ENCODE measurements at places on chromosomes 7 and 10.

DNA sequence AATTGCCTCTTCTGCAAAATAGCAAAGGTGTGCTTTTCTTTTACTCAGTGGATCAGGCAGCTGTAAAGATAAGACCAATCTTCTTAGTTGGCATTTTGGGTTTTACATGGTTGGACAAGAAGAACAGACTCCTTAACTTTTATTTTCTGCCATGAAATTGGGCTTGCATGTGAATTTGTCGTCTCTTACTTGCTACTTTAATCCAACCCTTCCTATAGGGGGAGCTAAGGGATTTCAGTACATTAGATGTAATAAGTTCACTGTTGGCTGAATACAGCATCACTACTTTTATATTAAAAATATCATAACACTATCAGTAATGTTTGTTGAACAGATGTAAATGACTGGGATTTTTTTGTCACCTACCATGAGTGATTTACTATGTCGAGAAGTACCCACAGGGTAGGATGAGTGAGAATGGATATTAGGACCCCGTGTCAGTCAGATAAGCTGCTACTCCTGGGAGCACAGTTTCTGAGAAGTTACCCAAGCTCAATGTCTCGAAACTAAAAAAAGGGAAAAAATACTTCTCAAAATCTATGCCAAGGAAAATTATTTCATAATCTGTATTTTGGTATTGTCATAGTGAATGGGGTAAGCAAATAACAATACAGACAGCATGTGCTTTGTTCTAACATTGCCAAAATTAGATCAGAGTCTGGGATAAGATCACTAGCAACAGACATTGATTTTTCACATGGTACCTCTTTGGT, 127.4 kb upstream of the AGR3 start:
- H3K27ac ChIP-seq: peak overlapping the region; percentile 11
- DNase-seq: no peak
- H3K4me1 ChIP-seq: peaks cover 6% of the 10 kb centered on the region
- H3K36me3 ChIP-seq: no peaks in the 10 kb centered on the region
- no peak overlapping the region for H3K4me3 ChIP-seq

GRCh38 chr7:69285854-69286253, 312.4 kb upstream of the AUTS2 start:
- peaks cover 13% of the 10 kb centered on the region for H3K4me1 ChIP-seq
- H3K27me3 ChIP-seq: no peaks in the 10 kb centered on the region
- no peak overlapping the region for H3K27ac ChIP-seq
- no peak for DNase-seq
- no peak overlapping the region for H3K4me3 ChIP-seq

DNA sequence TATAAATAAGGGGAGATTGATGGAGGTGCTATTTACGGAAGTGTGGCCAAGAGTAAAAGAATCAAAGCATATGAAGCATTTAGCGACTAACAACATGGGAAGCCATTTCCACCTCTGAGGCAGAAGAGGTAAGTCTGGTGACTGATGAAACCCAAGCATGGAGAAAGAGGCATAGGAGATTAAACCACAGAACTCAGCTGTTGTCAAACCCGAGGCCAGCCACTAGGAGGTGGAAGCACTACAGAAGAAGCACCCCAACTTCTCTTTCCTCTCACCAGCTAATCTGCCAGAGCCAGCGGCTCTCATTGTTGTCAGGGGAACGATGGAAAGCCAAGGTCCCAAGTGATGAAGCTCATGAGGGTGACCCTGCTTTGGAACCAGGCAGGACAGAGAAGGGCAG, 19.6 kb upstream of the CNTNAP2 start:
- no peak overlapping the region for H3K4me3 ChIP-seq
- H3K4me1 ChIP-seq: no peaks in the 10 kb centered on the region
- DNase-seq: no peak
- H3K27ac ChIP-seq: no peak overlapping the region
- H3K36me3 ChIP-seq: no peaks in the 10 kb centered on the region
- no peaks in the 10 kb centered on the region for H3K27me3 ChIP-seq

DNA sequence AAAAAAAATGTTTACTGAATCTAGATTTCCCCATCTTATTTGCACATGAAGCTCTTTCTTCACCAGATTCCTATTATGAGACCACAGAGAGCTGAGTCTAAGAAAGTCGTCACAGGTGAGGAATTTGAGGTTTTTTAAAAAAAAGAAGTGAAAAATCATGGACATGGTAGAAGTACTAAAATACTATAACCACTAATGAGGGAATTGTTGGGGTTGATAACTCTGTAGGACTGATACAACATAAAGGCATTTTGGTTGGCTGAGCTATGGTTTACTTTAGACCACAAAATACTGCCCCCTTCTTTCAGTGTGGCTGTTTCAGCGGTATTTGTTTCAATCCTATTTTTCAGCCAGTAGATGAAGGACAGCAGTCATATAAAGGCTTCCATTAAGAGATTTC, 1111.3 kb downstream of the TYW1 start:
- no peaks in the 10 kb centered on the region for H3K4me1 ChIP-seq
- H3K27ac ChIP-seq: no peak overlapping the region
- H3K4me3 ChIP-seq: no peak overlapping the region

GRCh38 chr7:1603346-1604225, 33.8 kb upstream of the PSMG3 start:
- H3K27ac ChIP-seq: no peak overlapping the region
- no peak overlapping the region for H3K4me3 ChIP-seq
- no peak for DNase-seq
- no peaks in the 10 kb centered on the region for H3K4me1 ChIP-seq
- no peaks in the 10 kb centered on the region for H3K36me3 ChIP-seq

DNA sequence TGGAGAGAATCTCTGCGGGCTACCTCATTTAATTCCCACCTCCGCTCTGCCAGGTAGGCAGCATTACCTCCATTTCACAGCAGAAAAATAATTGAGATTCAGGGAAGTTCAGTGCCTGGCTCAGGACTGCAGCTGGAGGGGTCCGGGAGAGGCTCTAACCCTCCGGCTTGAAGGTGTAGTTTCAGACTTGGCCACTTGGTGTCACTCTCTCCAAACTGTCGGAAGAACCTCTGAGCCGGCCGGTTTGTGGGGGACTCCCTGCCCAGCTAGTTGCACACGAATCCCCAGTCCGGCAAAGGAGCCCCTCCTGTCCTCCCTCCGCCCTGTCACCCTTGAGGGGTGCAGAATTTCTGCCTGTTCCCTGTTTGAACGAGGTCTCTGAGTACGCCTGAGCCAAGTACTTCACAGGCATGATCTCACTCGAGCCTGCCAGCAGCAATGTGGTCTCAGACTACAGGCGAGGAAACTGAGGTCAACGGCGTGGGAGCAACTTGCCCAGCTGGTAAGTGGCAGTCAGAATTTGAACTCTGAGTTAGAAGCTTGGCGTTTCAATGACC, 144.7 kb upstream of the ZNF716 start:
- no peak for DNase-seq
- H3K27ac ChIP-seq: no peak overlapping the region
- no peaks in the 10 kb centered on the region for H3K27me3 ChIP-seq
- no peaks in the 10 kb centered on the region for H3K36me3 ChIP-seq
- no peaks in the 10 kb centered on the region for H3K4me1 ChIP-seq

DNA sequence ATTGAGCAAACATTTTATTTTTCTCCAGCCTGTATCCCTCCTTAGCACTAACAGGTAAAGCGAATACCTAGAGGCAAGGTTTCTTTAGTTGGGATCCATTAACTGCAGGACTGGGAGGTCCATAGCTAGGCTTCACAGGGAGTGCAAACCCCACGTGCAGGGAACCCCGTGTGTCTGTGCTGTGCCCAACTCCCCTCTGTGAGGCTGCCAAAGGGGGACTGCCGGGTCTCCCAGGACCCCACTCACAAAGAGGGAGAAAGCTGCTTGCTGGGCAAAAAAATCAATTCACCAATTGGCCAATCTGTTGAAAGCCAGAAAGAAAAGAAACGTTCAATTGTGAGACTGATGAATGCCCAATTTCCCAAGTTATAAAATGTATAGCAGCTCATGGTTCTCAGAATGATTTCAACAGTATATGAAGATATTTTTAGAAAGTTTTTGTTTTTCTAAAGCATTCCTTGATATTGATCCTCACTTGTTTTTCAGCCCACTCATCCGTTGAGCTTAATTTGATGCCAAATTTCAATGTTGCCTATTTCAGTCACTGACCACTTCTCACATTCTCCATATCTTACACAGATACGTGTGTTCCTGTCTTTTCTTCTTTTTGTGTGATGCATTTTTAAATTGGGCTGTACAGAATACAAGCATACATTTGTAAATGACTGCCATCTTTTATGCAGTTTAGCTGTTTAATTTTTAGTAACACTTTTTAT, 202.7 kb upstream of the PRSS58 start:
- H3K4me3 ChIP-seq: no peak overlapping the region
- H3K4me1 ChIP-seq: no peaks in the 10 kb centered on the region
- no peaks in the 10 kb centered on the region for H3K27me3 ChIP-seq
- H3K36me3 ChIP-seq: no peaks in the 10 kb centered on the region
- no peak overlapping the region for H3K27ac ChIP-seq

GRCh38 chr10:106661767-106662140, 502.8 kb downstream of the SORCS1 start:
- no peak overlapping the region for H3K4me3 ChIP-seq
- no peak for DNase-seq
- no peaks in the 10 kb centered on the region for H3K4me1 ChIP-seq
- no peaks in the 10 kb centered on the region for H3K36me3 ChIP-seq
- no peak overlapping the region for H3K27ac ChIP-seq

- DNase-seq: no peak
- no peaks in the 10 kb centered on the region for H3K27me3 ChIP-seq
- H3K36me3 ChIP-seq: no peaks in the 10 kb centered on the region
- H3K4me3 ChIP-seq: no peak overlapping the region
Measured at GRCh38 chr7:98112077-98112476, 5.4 kb downstream of the LMTK2 start.

DNA sequence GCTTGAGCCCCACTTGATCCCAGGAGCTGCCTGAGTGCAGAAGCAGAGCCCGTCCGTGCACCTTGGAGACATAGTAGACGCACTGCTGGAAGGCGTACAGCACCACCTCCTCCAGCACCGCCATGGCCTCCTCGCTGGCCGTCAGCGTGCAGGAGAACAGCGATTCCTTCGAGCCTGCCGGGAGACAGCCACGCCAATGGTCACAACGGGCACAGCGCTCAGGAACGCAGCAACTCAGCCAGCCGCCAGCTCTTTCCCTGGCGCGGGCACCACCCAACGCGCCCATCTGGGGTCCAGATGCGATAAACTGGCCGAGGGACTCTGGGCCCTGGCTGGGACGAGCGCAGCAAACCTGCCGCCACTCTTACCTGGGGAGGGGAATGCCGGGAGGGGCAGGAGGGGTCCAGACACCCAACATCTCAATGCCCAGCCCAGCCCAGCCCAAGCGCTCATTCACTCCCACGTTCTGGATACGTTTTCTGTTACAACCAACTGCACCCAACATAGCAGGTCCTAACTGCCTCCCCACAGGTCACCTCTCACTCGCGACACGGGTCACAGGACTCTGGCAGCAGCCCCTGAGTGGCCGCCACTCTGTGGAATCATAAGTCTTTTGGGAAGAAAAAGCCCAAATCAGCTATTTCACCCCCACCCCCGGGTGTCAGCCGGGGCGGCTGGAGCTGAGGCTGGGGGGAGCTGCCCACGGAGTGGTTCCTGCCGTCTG, 41.9 kb downstream of the AP5Z1 start:
- no peak for DNase-seq
- H3K36me3 ChIP-seq: peaks cover 5% of the 10 kb centered on the region

GRCh38 chr7:37310327-37311080, 138.2 kb downstream of the ELMO1 start:
- DNase-seq: no peak
- no peak overlapping the region for H3K27ac ChIP-seq
- H3K4me1 ChIP-seq: no peaks in the 10 kb centered on the region
- no peaks in the 10 kb centered on the region for H3K36me3 ChIP-seq
- H3K4me3 ChIP-seq: no peak overlapping the region

GRCh38 chr10:97217299-97217698, 31.5 kb upstream of the SLIT1 start:
- no peaks in the 10 kb centered on the region for H3K27me3 ChIP-seq
- no peaks in the 10 kb centered on the region for H3K4me1 ChIP-seq
- no peak overlapping the region for H3K4me3 ChIP-seq

- no peaks in the 10 kb centered on the region for H3K36me3 ChIP-seq
- no peak overlapping the region for H3K27ac ChIP-seq
- no peak overlapping the region for H3K4me3 ChIP-seq
- no peaks in the 10 kb centered on the region for H3K4me1 ChIP-seq
- no peak for DNase-seq
Measured at GRCh38 chr7:136275794-136276193, 298.6 kb upstream of the MTPN start.

DNA sequence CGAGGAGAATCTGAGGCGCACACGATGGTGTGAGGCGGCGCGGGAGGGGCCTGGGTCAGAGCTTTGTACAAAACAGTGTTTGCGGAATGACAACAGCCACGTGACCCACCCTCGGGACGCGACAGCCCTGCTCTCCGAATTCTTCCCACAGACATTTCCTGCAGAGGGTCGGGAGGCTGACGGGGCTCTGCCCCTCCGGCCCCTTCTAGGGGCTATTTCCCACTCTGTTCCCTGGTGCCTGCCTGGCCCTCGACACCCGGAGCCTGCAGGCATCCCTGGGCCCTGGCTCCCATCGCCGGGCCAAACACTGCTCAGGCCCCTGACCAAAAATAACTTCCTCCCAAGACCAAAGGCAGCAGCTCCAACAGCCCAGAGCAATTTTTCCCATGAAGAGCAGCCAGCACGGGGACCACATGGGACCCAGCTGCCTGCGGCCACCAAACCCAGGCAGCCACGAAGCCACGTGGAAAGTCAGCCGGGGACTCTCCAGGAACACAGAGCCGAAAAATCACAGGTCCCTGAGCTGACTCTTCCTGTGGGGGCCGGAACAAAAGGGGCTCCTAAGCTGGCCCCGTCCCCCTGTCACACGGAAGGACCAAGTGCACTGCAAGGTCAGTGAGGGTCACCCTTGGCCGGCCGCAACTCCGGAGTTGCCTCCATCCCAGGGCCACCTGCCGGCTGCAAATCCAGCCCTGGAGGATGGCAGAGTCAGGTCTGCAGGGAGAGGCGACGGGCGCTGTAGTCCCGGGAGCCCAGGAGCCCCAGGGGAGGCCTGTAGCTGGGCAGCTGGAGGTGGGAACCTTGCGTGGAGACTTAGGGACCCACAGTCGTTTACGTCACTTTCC, 42.0 kb downstream of the PAPOLB start:
- DNase-seq: peak; percentile 70
- no peaks in the 10 kb centered on the region for H3K36me3 ChIP-seq
- H3K4me3 ChIP-seq: no peak overlapping the region
- no peaks in the 10 kb centered on the region for H3K27me3 ChIP-seq
- H3K27ac ChIP-seq: peak overlapping the region; percentile 77

- no peaks in the 10 kb centered on the region for H3K27me3 ChIP-seq
- no peak overlapping the region for H3K4me3 ChIP-seq
- H3K4me1 ChIP-seq: no peaks in the 10 kb centered on the region
- no peak for DNase-seq
- H3K36me3 ChIP-seq: peaks cover 17% of the 10 kb centered on the region
Measured at GRCh38 chr7:121113288-121113687, 124.8 kb downstream of the CPED1 start.

Data from heart right ventricle (tissue), 16 donors.